ENCODE measurements at places on chromosomes 1 and 21.

GRCh38 chr1:230280054-230280795 is 145.9 kb downstream of the PGBD5 start:
- no peak for DNase-seq

- peak; percentile 31 for DNase-seq
These were observed 179.2 kb downstream of the GIPC2 start for GRCh38 chr1:78224861-78225552.

DNA sequence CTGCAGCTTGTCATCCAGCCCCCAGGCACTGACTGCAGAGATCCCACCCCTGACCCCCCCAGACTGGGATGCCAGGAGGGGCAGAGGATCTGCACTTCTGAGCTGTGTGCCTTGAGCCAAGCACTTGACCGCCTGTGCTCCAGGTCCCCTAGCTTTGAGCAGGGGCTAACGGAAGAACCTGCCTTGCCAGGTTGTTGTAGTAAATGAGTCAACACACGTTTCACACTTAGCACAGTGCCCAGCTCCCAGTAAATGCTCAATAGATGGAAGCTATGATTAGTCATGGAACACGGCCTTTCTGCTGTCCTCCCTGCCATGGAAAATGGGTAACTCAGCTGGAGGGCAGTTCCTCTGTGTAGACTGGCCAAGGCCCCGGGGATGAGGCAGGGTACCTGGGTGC is 24.1 kb downstream of the IFFO2 start:
- no peak for DNase-seq

- DNase-seq: no peak
These were observed 753.1 kb downstream of the NCAM2 start for GRCh38 chr21:21751286-21751685.

DNA sequence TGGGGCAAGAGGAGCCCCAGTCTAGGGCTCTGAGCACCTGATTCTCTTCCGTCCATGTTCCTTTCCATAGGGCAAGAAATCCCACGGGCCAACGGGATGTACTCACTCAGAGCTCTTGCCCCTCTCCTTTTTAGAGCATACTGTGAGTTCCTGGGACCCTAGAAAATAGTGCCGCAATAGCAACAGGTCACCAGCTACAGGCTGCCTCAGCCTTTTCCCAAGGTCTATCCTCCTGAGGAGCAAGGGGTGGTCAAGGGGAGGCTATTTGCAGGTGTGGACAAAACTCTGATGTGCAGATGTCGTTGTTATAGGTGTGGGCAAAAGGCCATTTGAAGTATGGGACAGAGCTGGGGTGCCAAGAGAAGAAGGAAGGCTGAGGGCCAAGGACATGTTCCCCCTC is 1.6 kb upstream of the QSOX1 start:
- DNase-seq: no peak

- no peak for DNase-seq
These were observed 1.1 kb upstream of the EPHA2 start for GRCh38 chr1:16156848-16157495.

DNA sequence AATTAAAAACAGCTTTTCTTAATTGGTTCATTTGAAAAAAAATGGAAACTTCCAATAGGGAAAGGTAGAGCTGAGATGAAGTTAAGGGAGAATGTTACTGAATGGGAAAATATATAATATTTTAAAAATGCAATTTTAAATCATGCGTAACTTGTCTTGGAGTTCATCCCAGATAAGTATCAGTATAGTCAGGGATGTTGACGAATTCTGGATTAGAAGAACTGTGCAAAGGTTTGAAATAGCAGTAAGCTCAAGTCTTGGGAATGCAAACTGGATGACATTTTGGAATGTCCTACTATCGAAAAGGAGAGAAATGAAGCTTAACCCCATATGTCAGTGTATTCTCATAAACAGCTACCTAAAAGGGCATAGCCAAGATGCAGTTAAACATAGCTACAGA is 4.0 kb upstream of the ST6GALNAC3 start:
- no peak for DNase-seq

GRCh38 chr1:53588053-53588779 is 129.0 kb downstream of the DMRTB1 start:
- DNase-seq: no peak

- DNase-seq: no peak
These were observed 28.5 kb upstream of the DR1 start for GRCh38 chr1:93317207-93317606.

DNA sequence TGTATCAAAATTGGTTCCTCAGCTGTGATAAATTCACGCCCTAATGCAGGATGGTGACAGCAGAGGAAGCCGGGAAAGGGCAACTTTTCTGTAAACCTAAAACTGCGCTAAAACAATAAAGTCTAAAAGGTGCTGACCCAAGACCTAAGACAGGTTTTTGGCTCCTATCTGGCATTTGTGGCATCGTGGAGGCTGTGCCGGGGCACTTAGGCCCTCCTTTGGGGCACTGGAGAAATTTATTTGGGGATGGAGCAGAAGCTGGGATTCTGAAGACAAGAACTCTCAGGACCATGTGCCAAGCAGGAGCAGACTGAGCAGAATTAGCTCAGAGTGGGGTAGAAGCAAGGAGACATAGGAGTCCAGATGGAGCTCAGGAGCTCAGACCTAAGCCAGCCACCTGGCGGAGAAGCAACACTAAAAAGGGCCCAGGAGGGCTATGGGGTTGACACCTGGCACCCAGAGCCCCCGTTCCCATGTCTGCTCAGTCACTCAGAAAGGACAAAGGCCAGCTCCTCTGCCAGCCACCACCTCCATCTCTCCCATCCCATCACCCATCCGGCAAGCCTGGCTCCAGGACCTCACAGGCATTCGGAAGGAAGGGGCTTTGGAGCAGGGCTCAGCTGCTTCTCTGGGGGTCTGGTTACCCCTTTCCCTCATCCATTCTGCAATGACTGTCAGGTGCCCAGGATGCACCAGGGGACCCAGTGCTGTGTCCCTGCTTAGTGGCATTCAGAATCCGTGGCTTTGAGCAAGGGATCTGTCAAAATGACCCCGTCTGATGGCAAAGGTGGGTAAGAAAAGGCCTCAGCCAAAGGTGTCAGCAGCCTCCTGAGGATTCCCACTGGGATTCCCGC is 347.7 kb downstream of the NPHP4 start:
- DNase-seq: no peak

GRCh38 chr1:228097333-228098081 is 5.6 kb downstream of the C1orf35 start:
- DNase-seq: no peak

DNA sequence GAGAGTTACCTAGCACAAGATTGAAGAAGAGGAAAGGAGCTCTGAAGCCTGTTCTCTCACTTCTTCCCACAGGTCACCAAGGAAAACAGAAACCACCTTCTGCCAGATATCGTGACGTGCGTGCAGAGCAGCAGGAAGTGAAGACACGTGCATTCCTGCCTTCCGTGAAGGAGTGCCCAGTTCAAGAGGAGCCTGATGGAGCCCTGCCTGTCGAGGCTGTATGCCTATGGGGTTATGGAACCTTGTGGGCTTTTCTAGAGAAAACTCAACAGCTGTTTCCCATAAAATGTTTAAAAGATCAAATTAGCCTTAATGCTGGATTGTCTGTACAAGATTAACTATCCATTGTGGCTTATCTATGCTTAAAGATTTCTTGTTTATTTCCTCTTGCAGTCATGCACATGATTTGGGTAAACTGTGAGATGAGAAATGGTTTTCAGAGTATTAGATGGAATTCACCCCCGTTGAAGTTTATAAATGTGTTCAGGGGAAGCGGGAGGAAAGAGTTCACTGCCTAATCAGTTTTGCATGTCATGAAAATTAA is 27.8 kb downstream of the NTPCR start:
- DNase-seq: no peak

GRCh38 chr1:223873044-223873443 is 27.3 kb upstream of the TP53BP2 start:
- DNase-seq: no peak

- peak; percentile 28 for DNase-seq
These were observed 54.1 kb upstream of the F3 start for GRCh38 chr1:94595658-94596057.

- no peak for DNase-seq
These were observed 6.9 kb upstream of the DENND1B start for GRCh38 chr1:197781968-197782721.

All from left kidney (tissue), 8 donors.